ENCODE measurements at places on chromosomes 1 and 21.

GRCh38 chr1:8359617-8360481 lies 41.9 kb downstream of the SLC45A1 start:
- DNase-seq = no peak

DNA sequence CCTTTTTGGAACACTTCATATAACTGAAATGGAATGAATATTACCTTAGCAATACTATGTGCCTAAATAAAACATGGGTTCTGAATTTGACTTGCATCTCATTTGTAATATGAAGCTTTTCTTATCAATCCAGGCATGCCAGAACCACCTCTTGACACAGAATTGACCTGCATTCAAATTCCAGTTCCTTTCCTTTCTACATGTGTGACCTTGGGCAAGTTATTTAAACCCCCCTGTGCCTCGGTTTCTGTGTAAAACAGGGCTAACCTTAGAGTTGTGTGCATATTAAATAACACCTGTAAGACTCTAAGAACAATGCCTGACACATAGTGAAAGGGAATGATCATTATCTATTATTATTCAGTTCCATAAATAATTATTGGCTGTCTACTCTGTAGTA lies 2.0 kb upstream of the NOS1AP start:
- DNase-seq = no peak

DNA sequence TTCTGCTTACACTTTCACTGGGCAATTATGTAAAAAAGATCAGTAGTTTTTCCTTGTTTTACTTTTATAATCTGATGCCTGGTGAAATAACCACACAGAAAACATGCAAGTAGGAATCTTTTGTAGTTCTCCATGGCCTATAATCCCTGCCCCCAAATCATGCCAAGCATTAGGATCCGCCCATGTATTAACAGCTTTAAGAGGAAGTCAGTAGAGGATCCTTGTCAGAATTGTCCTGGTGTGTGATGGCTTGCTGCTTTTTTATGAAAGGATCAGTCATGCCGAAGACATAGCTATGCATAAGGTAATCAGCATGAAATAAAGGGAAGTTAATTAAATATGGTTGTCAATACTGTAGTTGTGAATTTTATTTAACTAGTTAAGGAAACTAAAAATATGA lies 20.0 kb downstream of the ADGRL2 start:
- DNase-seq = no peak

DNA sequence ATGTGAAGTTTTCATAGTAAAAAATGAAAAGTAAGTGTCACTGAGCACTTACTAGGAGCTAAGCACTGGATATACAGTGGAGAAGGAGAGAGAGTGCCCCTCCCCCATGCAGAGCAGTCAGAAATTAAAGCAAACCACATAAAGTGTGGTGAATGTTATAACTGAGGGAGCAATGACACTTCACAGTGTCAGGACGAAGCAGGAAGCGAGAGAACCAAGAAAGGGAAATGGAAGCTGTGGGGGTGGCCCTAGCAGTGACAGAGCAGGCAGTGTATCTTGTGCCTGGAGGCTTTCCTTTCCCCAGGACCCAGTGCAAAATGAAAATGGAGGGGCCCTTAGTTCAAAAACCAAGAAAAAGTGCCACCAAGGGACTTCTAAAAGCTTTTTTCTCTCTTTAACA lies 21.5 kb upstream of the RCAN3 start:
- no peak for DNase-seq

GRCh38 chr1:12415038-12415466 lies 185.2 kb downstream of the VPS13D start:
- DNase-seq = no peak

Data from iPS DF 19.7 (cell line).